ENCODE measurements at places on chromosomes 16 and 17.

GRCh38 chr16:27539120-27539519 lies 10.6 kb downstream of the GTF3C1 start:
- no peak for DNase-seq

- DNase-seq: no peak
Measured at GRCh38 chr16:12661656-12662172, 142.0 kb downstream of the CPPED1 start.

- DNase-seq: peak; percentile 77
Measured at GRCh38 chr16:23424292-23424958, 28.6 kb downstream of the COG7 start.

- no peak for DNase-seq
Measured at GRCh38 chr17:66222798-66223350, 6.3 kb downstream of the APOH start.

GRCh38 chr17:44273607-44274006 lies 5.7 kb upstream of the SLC4A1 start:
- DNase-seq: no peak

- DNase-seq: no peak
Measured at GRCh38 chr16:49465661-49466528, 92.3 kb downstream of the C16orf78 start.

- DNase-seq: no peak
Measured at GRCh38 chr16:77937473-77938149, 84.7 kb upstream of the CLEC3A start.

- DNase-seq: peak; percentile 99
Measured at GRCh38 chr16:30585400-30586191, at the start of gene ZNF785. ZNF785 (minus strand) TSS chr16:30585697; CDS start chr16:30585611, 86 bp downstream.

DNA sequence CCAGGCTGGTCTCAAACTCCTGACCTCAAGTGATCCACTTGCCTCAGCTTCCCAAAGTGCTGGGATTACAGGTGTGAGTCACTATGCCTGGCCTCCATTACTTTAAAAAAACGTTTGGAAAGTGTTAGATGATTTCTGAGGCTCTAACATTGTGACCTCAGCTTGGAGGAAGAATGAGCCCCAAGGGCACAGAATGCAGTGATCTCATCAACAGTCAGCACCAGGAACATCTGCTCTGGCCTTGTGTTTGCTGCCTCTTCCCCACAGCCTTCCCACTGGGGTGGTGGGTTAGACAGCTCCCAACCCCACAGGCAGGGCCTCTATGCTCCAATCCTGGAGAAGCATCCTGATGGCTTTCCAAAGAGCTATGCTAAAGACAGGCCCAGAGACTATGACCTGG lies 37.7 kb upstream of the SREBF1 start:
- DNase-seq: no peak

GRCh38 chr16:85354686-85355514 lies 242.6 kb upstream of the CIBAR2 start:
- no peak for DNase-seq

DNA sequence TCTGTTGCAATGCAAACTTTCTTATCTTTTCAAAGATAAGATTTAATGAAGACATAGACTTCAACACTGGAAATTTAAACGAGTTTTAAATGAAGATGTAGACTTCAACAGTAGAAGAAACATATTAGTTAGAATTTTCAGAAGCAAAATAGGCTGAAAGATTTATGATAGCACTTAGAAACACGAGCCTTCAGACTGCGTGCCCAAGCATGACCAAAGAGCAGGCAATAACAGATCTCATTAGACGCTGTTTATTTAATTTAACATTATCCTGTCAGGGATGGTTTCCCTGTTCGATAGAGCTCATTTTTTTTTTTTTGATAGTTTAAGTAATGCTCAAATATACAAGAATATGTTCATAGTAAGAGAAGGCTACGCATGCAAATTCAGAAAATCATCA lies 604.7 kb upstream of the SOX9 start:
- peak; percentile 84 for DNase-seq

- DNase-seq: no peak
Measured at GRCh38 chr16:35506898-35507194, 2047.4 kb downstream of the TP53TG3F start.

DNA sequence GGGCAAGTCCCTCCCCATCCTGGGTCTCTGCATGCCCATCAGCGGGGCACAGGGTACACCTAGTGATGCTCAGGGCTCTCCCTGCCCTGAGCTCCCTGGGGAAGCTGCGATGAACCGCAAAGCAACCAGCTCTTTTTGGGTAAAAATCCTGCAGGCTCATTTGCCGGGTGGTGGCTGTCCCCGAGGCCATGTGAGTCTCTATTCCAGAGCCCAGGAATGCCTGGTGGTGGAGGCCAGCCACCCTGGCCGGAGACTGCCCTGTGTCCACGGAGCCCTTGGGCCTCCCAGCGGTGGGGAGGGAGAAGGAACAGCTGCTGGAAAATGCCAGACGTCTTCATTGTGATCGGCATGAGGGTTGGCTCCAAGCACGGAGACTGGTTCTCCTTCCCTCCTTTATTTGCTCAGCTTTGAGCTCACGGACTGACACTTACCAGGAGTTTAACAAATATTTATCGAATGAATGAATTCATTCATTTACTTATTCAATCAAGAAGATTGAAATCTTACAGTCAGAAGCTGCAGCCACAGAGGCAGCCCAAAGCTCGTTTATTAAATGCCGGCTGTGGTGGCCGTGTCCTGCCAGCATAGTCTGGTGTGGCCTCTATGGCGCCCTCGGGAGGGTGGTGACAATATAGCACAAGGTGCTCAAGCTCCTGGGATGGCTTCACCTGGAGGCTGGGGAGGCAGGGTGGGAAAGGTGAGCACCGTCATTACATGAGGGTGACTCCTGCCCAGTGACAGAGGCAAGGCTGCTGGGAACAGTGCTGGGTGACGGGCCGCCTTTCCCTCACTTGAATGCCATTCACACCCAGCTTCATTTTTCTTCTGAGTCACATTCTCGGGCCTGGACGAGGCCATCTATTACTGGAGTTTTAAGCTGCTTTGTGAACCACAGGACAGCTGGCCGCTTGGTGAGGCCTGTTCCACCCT lies 31.1 kb upstream of the JPH3 start:
- DNase-seq: no peak

DNA sequence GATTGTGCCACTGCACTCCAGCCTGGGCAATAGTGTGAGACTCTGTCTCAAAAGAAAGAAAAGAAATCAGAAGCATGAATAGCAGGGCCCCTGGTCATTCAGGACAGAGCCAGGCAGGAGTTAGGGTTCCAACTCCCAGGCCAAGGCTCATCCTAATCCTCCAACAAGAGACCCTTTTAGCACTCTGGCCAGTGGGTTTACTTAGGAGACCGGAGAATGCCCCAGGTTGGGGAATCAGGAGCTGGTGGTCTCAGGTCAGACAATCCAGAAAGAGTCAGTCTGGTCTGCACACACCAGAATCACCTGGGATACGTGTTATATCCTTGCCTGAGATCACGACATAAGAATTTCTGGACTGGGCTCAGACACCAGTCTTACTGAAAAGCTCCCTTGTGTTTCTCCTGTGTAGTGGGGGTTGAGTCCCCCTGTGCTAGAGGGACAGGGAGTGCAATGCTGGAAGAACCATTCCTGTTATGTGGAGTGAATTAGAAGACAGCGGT lies 48.7 kb downstream of the CCDC42 start:
- no peak for DNase-seq

GRCh38 chr17:36661688-36662087 lies 60.3 kb downstream of the MRM1 start:
- no peak for DNase-seq

- DNase-seq: no peak
Measured at GRCh38 chr16:84746875-84747274, 47.1 kb downstream of the USP10 start.

DNA sequence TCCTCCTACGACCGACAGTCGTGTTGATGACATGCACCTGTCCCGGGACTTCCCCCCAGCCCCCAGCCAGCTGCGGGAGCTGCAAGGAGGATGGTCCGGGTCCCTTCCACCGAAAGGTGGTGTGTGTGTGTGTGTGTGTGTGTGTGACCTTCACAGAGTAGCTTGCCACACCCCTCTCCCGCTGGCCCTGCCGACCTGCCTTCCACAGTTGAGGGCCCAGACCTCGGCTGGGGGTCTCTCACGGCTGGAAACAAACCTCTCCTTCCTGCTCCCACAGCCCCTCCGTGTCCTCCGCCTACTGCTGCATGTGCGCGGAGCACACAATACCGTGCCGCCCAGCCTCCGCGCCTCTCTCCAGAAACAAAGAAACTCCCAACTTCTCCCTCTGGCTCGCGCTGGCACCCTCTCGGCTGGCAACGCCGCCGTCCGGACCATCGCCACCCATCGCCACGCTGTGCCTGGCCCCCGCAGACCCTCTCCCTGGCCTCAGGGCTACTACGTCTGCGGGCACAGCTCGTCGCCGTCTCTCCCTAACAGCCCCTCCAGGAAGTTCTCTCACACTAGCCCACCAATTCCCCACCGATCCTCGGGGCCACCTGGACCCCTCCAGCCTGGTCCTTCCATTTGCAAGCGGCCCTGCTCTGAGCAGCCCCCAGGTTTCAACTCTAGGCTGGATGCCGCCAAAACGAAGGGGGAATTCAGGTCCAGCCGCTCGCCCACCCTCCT lies 81.2 kb downstream of the TIMM22 start:
- DNase-seq: no peak

GRCh38 chr17:63991611-63992010 lies 6.5 kb upstream of the PRR29 start:
- no peak for DNase-seq

DNA sequence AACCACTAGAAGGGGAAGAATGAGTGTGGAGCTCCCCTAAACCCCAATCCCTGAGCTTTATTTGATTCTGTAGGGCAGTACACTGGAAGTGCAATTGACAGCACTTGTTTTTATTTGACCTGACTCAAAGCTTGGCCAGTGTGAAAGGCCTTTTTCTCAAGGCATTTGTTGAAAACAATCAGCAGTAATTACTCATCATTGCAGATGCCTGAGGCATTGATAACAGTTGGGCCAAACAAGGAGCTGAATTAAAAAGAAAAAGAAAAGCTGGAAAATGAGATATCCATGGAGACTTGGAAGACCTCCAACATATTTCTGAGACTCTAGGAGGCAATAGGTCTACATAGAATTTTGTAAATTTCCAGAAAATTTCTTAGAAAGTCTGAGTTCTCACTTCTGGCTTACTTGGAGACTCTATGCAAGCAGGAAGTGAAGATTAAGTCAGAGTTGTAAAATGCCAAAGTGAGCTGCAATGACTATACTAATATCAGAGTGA lies 200.8 kb upstream of the KCNJ16 start:
- no peak for DNase-seq

DNA sequence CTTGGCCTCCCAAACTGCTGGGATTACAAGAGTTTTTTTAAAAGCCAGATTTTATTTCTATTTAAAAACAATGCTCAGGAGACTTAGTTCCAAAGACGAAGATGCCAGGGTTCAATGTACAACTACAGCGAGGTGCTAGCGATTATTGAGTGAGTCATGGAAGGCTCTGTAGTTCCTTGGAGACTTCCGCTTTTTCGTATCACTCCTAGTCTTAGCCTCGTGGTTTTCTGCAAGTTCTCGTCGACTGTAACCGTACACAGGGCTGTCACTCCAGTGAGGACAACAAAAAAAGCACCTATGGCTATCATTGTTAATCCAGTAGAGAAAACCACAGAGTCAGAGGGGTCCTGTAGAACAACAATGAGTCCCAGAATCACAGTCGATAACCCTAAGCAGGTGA lies 22.7 kb upstream of the ZC3H7A start:
- no peak for DNase-seq

- DNase-seq: no peak
Measured at GRCh38 chr17:31586946-31587345, 195.5 kb downstream of the RAB11FIP4 start.

GRCh38 chr16:58652741-58653140 lies 23.1 kb upstream of the CNOT1 start:
- no peak for DNase-seq

DNA sequence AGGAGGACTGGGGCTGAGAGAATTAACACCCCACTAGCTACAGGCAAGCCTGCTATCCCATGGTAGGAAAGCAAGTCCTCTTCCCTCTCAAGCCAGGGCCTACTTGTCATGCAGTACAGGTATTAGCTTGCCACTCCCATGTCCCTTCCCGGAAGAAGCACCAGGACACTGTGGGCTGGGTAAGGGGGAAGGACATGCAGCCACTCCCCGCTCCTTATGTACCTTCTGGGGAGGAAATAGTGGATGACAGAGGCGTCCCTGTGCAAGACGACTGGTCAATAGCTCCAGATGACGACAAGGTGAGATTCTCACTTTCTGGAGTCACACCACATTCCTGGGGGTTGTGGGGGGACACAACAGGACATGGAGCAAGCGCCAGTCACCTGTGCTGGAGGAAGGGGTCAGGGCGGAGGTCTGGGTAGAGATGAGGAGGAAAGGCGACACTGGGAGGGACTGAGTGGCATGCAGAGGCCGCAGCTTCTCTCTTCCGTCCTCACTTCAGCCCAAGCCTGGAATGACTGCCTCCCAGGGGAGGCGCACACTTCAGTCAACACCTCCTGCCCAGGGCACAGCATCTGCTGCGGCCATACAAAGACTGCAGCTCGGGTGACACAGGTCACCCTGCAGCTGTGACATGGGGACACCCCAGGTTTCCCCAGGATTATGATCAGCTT lies 15.1 kb upstream of the FOXJ1 start:
- DNase-seq: no peak

DNA sequence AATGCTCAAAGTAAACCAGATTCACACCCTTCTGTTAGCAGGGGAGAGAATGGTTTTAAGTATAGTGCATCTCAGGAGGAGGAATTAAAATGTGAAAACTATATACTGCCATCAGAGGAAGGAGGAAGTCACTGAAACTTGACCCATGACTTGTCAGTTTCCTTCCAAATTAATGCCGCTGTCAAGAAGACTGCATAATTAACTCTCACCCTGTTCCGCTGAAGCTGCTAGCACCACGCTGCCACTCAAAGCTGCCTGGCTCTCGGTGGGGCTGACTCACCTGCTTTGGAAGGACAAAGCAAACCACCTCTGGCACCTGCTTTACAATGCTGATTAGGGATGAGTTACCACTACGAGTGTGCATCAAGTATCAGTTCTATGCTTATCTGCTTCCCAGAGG lies 37.8 kb upstream of the ULK2 start:
- peak; percentile 6 for DNase-seq

- peak; percentile 29 for DNase-seq
Measured at GRCh38 chr17:4980644-4981216, 6.7 kb downstream of the CAMTA2 start.

DNA sequence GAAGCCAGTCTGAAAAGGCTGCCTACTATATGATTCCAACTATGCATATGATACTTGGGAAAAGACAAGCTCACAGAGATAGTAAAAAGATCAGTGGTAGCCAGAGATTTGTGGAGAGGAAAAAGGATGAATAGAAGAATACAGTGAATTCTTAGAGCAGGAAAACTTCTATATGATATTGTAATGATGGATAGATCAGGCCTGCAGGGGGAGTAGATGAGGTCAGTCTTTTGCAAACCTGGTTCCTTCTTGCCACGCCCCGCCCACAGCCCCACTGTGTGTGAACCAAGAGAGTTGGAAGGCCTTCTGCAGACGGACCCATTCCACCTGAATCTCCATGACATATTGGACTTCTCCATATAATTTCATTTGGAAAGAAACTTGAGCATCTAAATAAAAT lies 761 bp upstream of the CCL8 start:
- DNase-seq: no peak
